ENCODE measurements at places on chromosomes 3 and 15.
A peak's percentile ranks its signal among the peaks of the same experiment; 100 is the strongest.

GRCh38 chr3:134008630-134009156 lies 21.0 kb downstream of the SLCO2A1 start:
- DNase-seq = peak; percentile 61

- DNase-seq = no peak
Measured at GRCh38 chr3:107543666-107544065, 20.9 kb downstream of the BBX start.

DNA sequence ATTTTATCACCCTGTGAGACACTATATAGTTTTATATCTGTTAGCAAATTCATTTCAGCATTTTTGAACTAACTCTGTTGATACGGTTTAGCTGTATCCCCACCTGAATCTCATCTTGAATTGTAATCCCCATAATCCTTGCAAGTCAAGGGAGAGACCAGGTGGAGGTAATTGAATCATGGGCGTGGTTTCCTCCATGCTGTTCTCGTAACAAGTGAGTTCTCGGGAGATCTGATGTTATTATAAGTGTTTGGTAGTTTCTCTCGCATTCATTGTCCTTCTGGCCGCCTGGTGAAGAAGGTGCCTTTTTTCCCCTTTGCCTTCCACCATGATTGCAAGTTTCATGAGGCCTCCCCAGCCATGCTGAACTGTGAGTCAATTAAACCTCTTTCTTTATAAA lies 53.2 kb upstream of the TMC3 start:
- DNase-seq = no peak

DNA sequence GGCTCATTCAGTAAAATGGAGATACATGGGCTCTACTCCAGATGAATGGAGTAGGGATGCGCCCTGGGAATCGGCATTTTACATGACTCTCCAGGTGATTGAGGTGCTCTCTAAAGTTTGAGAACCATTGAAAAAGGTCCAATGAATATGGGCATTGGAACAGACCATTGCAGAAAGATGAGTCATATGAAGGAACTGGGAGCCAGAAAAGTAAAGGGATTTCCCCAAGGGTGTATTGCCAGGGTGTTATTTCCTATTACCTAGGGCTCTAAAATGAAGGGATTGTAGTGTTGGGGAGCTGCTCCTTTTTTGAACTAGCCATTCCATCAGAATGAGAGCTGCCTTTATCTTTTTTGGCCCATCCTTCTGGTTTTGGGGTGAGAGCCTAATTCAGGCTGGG lies 21.7 kb downstream of the CLDN11 start:
- DNase-seq = no peak

- no peak for DNase-seq
Measured at GRCh38 chr15:60541481-60542299, 62.7 kb upstream of the ICE2 start.

GRCh38 chr15:78264304-78265136 lies at the start of gene DNAJA4:
Gene DNAJA4, plus strand, starts transcription at chr15:78264562. Its CDS starts 202 bp downstream, at chr15:78264764.
- DNase-seq = no peak

DNA sequence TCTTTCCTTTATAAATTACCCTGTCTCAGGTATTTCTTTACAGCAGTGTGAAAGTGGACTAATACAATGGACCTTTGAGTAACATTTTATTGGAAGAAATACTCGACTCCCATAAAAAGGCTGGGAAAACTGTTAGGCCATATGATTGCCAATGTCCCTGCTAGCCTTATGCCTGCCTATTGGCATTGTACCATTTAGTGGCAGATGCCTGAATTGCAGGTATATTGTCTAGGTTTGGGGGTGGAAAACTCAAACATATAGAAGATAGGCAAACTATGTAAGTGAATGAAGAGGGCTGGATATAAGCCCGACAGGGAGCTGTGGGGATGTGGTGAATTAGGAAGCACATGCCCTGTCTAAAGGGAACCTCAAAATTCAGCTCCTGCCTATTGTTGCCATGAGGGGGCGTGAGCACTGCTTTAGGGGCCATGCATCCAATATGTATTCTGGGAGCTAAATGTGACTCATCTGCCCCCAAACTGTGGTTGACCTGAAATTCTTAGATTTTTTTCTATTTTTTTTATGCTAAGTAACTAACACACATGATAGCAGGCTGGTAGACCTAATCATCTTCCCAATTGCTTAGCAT lies 65.2 kb upstream of the TRA2B start:
- no peak for DNase-seq

DNA sequence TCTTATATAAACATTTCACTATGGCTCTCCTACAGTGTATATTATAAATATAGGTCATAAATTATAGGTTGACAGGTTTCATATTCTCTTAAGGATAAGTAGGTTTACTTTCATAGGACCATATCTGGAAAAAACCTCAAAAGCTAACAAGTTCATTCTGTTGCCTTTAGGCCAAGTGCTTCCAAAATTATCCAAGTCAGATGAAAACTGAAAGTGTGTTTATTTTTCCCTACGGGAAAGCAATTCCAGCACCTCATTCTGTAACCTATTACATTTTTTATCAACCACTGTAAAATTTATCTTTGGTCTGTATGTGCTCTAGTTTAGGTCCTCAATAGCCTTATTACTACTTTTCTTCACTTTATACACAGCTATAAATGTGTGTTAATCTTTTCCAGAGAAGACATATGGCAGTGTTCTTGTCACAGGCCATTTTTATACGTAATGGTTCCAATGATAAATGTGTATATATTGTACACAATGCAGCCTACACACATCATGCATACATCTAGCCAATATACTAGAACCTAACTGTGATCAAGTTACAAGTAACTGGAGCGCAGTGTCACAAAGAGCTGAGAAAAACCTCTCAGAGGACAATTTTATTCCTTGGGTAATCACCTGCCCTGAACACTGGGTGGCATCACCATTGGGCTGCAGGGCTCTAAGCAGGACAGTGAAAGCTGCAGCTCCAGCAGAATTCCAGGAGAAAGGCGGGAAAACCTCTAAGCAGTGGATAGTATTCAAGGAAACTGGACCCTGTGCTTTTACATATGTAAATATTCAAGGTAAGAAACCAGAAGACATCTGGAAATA lies 251.3 kb downstream of the CTNNB1 start:
- DNase-seq = no peak
